ENCODE measurements at places on chromosomes 4 and X.

- no peak for DNase-seq
These were observed 170.5 kb upstream of the NOCT start for GRCh38 chr4:138845054-138845453.

GRCh38 chr4:55089916-55090315 lies 35.5 kb downstream of the KDR start:
- no peak for DNase-seq

- DNase-seq = no peak
These were observed 128.8 kb upstream of the GPC4 start for GRCh38 chrX:133544115-133544514.

DNA sequence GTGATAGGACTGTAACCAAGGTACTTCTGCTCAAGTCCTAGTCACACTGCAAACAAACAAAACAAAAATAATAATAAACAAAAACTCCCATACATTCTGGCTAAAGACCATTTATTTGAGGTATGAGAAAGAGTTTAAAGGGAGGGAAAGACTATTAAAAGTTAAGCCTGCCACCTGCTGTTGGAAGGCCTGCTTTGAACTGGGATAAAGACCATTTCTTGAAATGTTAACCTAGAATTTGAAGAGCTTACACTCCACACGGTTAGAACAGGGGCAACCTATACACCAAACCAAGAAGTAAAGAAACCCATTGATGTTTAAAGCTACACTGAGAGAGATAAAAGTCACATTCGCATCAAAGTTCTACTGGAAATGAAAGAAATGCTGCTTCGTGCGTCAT lies 548.7 kb upstream of the DIPK2B start:
- DNase-seq = peak; percentile 45

GRCh38 chrX:39898147-39898546 lies 199.6 kb downstream of the BCOR start:
- DNase-seq = no peak

DNA sequence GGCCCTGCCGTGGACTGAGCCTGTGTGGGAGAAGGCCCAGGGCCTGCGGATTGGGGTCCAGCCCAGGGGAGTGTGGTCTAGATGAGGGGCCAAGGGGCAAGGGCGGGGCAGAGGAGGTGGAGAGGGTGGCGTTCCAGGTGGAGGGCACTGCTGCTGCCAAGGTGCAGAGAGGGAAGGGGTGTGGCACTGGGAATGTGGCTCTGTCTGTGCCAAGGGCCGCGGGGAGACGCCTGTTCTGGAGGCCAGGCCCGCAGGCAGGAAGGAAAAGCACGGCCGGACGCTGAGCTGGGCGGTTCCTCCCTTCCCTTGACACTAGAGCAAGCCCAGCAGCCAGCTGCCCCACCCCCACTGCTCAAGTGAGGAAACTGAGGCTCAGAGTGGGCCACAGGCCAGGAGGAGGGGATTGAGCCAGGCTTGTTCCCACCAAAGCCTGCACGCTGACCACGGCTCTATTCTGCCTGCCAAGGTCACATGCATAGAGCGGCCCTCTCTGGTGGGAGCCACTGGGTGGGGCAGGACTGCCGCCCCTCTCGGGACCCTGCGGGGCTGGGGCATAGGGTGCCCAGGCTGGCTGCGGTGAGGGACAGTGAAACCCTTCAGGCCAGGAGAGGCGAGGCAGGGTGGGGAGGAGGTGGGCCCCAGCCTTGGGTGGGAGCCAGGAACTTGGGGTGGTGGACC lies 13.0 kb downstream of the SH3BP2 start:
- no peak for DNase-seq

All from HCEC 1CT (cell line).